ENCODE measurements at places on chromosomes 4 and X.

- H3K4me3 ChIP-seq = no peak overlapping the region
- no peaks in the 10 kb centered on the region for H3K36me3 ChIP-seq
- H3K4me1 ChIP-seq = no peaks in the 10 kb centered on the region
- H3K27ac ChIP-seq = no peak overlapping the region
- no peak for DNase-seq
- H3K27me3 ChIP-seq = no peaks in the 10 kb centered on the region
Observed at GRCh38 chr4:45855857-45856256, 268.0 kb downstream of the GABRG1 start.

GRCh38 chrX:150615356-150615755 is 46.9 kb downstream of the MTM1 start:
- no peak overlapping the region for H3K4me3 ChIP-seq
- H3K27ac ChIP-seq = no peak overlapping the region
- H3K36me3 ChIP-seq = peaks cover 20% of the 10 kb centered on the region
- H3K4me1 ChIP-seq = no peaks in the 10 kb centered on the region

DNA sequence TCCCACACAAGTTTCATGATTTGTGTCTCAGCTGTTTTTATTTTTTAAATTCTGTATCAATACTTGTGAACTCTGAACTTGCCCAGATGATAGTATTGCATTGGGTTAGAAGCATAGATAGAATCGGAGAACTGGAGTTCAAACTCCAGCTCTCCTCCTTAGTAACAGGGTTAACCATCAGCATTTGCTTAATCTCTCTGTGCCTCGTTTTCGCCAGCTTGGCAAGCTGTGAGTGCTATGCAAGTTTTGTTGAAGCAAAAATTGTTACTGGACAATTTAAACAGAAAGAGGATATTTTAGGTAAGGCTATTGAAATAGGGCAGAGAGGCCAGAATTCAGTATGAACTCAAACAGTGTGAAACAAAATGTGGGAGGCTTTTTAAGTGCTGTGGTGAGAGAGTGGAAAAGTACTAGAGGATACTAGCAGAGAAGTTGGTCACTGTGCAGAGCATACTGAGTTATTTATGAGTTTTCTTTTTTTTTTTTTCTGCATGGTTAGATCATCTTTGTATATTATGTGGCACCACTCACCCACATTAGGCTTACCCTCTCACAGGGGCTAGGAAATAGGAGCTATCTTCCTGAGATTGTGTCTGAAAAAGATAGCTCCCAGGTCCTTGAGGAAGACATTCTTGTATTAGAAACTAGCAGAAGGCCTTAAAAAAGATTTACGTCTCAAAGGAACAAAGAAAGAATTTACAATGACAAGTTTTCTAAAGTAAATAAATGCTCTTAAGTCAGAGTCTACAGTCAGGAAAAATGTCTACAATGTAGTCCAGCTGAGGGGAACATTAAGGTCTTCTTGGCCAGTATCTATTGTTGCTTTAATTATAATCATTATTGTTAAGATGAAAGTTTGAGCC is 1126.6 kb downstream of the FAT4 start:
- H3K4me3 ChIP-seq = no peak overlapping the region
- no peak overlapping the region for H3K27ac ChIP-seq
- H3K4me1 ChIP-seq = no peaks in the 10 kb centered on the region
- no peaks in the 10 kb centered on the region for H3K36me3 ChIP-seq
- DNase-seq = no peak
- no peaks in the 10 kb centered on the region for H3K27me3 ChIP-seq

- no peaks in the 10 kb centered on the region for H3K27me3 ChIP-seq
- H3K4me3 ChIP-seq = no peak overlapping the region
- no peak overlapping the region for H3K27ac ChIP-seq
- no peaks in the 10 kb centered on the region for H3K4me1 ChIP-seq
Observed at GRCh38 chr4:26785810-26786209, 74.8 kb upstream of the STIM2 start.

- DNase-seq = no peak
- no peaks in the 10 kb centered on the region for H3K36me3 ChIP-seq
- H3K27me3 ChIP-seq = no peaks in the 10 kb centered on the region
- H3K27ac ChIP-seq = no peak overlapping the region
- no peak overlapping the region for H3K4me3 ChIP-seq
Observed at GRCh38 chrX:8272821-8273220, 101.8 kb upstream of the VCX2 start.

All from DND-41 (cell line).